ENCODE measurements at places on chromosomes 3 and 15.

GRCh38 chr3:16320711-16321110 is 55.7 kb downstream of the OXNAD1 start:
- no peak for DNase-seq

DNA sequence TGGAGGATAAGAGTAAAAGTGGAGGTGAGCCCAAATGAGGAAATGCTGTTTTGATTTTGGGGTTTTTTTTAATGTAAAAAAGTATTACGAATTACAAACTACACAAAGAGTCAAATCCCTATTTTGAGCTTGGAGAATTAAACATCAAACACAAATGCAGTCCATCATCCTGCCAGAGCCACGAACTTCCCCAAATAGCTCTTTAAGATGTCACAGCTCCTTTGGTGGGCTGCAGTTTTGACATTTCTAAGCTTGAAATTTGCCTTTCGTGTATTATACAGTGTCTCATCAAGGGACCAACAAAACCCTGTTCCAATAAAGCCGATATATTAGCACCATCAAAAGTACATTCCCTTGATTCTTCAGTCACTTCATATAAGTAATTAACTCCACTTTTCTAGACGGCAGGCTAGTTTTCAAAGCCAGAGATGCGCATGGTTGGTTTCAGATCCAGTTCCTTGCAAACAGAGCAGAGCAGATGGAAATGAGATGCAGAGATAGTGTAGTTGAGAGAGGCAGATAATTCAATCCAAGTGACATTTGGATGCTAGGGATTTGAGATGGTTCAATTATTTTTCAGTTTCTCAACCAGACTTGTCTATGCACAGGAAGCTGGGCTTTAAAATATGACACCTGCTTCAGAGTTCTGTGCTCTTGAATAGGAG is 580.9 kb downstream of the EDEM1 start:
- DNase-seq: no peak

DNA sequence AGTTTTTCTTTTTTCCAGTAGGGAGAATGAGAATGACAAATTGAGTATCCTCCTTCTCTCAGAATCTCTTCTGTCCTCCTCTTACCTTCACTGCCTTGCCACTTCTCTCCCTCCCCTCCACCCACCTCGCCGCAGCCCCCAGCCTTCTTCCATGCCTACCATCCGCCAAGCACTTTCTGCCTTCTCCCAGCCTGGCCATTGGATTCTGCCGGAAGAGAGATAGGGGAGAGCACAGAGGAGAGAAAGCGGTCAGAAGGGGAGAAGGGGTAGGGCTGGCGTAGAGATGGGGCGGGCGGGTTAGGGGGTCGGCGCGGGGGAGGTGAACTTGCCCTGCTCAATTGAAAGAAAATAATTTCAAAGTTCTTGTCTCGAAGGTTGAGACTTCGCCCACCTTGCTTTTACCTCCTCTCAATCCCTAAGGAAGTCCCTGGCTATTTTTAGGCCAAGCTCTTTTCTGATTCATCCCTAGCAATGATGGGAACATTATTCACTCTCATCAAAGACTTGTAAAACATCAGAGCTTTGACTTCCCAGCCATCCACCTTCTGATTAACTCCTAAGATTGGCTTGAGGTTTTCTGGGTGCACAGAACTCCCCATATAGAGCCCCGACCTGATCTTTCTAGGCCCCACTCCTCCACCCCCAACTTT is 811 bp downstream of the C3orf52 start:
- no peak for DNase-seq

DNA sequence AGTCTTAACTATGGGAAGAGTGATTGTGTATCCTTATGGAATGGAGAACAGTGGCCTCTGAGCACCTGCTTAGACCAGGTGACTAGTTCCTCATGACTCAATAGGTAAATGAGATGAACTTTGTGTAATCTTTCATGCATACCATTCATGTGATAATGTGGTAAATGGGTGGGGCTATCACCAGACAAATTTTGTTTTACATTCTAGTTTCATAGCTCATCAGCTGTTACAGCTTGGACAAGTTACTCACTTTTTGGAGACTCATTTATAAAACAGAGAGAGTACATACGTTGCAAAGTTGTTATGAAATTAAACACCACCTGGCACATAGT is 103.7 kb upstream of the TGFBR2 start:
- DNase-seq: no peak

DNA sequence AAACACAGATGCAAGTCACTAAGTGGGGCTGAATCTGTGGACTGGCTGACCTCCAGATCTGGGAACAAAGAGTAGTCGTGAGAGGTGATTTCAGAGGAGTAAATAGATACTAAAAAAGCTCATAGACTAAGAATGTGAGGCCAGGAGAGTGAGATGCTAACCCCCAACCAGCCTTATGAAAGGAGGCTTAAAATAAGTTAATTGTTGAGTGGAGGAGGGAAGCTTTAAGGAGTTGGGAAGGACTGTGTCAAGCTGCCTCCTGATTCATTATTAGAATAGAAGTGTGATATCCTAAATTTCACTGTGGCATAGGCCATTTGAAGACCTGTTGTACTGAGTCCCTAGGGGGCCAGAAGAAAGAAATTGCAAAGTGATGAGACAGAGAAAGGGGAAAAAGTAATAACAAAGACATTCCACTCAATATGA is 107.6 kb downstream of the RBPMS2 start:
- no peak for DNase-seq

DNA sequence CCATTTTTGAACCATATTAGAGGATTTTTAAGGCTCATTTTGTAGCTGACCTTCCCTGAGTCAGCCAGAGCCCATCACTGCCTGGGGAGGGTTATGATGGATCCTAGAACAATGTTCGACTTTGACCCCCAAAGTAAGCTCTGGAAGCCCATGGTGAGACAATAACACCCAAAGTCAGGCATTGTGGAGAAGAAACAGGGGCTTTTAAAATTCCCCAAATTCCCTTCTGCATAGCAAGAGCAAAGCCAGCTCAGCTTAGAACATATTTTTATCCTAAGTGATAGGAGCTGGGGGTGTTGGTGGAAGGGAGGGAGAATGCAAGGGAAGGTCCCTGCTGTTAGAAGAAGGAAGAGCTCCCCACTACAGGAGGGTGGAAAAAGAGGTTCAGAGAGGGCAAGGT is 4.0 kb downstream of the ITGA11 start:
- no peak for DNase-seq

DNA sequence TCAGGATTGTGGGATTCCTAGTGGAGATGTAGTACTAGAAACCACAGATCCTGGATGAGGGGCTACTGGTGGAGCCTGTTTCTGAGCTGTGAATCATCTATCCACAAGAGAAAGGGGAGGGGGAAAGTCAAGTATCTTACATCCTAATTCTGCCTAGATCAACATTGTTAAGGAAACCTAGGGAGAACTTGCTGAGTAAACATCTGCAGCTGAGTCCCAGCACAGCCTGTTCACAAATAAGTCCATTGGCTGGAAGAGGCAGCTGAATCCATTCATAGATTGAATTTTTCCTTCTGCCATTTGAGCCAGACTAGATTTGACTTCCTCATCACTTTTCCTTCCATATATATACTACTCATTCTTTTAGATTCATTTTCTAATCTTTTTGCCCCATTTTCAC is 460.5 kb downstream of the TUSC7 start:
- DNase-seq: no peak

GRCh38 chr3:147389717-147390116 is 16.6 kb downstream of the ZIC4 start:
- no peak for DNase-seq

GRCh38 chr3:159455741-159456181 is 532.9 kb upstream of the IL12A start:
- no peak for DNase-seq

- no peak for DNase-seq
Observed at GRCh38 chr3:160444411-160444810, 5.2 kb downstream of the TRIM59 start.

DNA sequence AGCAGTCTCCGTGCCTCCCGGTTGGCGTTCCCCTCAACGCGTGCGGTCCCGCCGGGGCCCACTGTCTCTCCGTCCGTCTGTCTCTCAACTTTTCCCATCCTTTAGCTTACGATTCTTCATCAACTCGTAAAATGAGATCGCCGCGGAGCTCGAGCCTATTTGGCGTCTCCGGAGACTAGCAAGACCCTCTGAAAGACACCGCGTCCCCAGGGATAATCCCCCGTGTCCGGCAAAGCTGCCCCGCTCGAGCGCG is 3.4 kb downstream of the GATA2 start:
- no peak for DNase-seq

- no peak for DNase-seq
Observed at GRCh38 chr3:35643495-35643894, 4.2 kb downstream of the ARPP21 start.

GRCh38 chr3:22728406-22728805 is 474.7 kb upstream of the UBE2E2 start:
- DNase-seq: no peak

DNA sequence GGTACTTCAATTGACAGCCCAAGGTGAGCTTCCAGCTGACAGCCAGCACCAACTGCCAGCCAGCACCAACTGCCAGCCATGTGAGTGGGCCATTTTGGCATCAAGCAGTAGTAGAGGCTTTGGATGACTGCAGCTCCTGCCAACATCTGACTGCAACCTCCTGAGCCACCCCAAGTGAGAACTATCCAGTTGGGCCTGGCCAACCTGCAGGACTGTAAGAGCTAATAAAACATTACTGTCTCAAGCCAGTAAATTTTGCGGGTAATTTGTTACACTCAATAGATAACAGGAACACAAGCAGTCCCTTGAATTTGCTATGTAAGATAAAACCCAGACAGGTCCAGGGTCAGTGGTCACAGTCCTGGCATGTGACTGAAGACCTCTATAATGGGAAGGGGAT is 29.7 kb downstream of the EPHB1 start:
- DNase-seq: no peak

DNA sequence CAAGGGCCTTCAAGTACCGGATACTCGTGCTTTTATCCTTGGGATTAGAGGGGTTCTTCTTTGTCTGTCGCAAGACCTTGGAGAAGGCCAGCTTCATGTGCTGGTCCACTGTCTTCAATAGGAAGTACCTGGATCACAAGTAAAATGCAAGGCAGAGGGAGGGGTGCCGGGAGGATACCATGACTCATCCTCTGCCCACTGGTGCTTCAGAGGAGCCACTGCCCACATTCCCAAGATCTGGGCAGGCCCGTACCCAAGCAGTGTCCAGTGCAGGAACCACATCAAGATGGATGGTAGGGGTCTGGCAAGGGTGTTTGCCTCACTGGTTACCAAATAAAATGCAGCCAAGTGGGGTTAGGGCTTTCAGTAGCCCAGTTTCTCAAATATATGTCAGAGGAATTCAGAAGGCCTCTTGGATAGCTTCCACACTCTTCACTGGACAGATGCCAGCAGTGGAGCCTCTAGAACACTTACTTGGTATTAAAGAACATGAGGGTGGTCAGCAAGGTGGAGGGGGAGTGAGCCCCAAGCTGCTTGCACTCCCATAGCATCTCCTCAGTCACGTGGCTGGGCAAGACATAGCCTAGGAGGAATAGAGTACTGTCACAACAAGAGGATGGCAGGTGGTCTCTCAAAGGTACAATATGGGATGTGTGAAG is 3.6 kb upstream of the IMPDH2 start:
- DNase-seq: no peak

- DNase-seq: no peak
Observed at GRCh38 chr3:112582244-112582874, 20.5 kb downstream of the SLC35A5 start.

DNA sequence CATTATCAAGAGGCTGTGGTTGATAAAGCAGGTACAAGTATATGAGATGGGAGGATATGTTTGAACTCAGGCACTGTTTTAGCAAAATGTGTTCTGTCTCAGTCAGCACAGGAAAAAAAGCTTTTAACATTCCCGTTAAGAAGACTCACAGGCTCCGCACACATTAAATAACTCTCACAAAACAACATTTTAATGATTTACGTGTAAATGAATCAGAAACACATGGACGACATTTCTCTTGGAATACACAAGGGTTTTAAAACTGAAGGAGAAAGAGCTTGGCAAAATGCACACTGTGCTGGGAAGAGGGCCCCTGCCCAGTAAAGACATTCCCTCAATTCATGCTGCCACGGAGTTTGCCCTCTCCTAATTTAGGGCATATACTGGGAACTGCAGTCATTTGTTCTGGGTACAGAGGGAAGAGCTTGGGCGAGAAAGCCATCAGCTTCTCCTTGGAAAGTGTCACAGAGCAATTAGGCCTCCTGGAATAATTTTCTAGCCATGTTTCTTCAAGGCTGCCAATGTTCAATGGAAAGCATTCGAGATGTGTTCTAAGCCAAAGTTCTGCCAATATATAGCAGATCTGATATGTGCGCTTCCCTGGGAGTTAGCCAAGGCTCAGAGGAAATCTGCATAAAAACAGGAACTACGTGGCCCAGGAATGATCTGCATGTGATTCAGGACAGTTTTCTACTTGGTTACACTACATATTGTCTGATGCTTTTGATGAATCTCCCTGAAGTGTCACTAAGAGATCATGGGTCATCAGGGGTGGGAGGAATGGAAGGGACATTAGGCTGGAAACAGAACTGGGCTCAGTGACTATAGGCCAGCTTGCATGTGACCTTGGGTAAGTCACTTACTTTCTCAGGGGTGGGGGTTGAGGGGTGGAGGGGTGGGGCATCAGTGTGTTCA is 2.2 kb upstream of the MASP1 start:
- no peak for DNase-seq

DNA sequence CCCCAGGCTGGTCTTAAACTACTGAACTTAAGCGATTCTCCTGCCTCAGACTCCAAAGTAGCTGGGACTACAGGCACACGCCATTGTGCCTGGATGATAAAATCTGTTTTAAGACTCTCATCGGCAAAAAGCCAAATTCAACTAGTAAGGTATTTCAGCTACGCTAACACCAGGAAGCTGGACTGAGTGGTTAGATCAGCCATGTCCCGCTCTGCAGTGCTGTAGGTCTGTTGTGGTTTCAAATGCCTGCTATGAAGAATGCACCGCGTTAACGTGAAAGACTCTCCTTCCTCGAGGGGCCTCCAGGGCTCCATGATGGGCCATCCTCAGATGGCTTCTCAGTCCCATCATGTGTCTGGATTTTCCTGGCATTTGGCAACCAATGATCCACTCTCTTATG is 70.2 kb downstream of the PCOLCE2 start:
- DNase-seq: no peak

- DNase-seq: no peak
Observed at GRCh38 chr3:9786209-9786739, 6.0 kb downstream of the TADA3 start.

DNA sequence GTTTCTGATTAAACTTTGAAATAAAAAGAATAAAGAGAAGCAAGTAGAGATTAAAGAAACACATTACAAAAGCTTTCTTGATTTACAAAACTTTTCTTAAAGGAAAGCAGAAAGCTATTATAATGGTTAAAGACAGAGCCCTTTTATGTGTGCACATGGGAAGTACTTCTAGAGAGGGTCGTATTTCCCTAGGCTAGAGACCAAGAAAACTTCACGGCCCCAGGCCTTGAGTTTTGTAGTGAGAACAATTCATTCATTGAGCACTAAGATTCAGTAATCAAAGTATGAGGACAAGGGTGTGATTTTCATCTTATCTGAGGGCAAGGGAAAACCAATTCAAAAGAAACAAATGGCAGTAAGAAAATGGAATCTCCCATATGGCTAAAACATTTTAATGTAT is 854.1 kb downstream of the ROBO1 start:
- DNase-seq: no peak

- DNase-seq: no peak
Observed at GRCh38 chr15:69393831-69394491, 20.2 kb upstream of the KIF23 start.

- no peak for DNase-seq
Observed at GRCh38 chr15:49900006-49900902, 218.8 kb downstream of the ATP8B4 start.

All from iPS DF 6.9 (cell line).